ENCODE measurements at places on chromosomes 16 and 17.

DNA sequence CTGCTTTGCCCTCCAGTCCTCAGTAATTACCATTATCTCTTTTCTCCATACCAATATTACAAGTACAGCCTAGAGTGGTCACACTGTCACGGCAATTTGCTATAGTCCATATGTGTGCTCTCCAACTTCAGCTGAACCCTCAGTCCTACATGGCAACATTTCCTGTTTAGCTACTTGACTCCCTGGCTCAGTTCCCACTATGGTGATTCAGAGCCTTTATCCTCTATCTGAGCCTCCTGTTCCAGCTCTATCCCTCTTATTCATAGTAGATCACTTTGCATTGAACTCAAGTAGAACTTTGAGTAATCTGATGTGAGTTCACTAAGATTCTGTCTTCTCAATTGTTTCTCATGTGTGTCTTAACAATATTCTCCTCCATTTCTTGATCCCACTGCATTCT, 43.7 kb upstream of the GOSR1 start:
- no peak for DNase-seq

DNA sequence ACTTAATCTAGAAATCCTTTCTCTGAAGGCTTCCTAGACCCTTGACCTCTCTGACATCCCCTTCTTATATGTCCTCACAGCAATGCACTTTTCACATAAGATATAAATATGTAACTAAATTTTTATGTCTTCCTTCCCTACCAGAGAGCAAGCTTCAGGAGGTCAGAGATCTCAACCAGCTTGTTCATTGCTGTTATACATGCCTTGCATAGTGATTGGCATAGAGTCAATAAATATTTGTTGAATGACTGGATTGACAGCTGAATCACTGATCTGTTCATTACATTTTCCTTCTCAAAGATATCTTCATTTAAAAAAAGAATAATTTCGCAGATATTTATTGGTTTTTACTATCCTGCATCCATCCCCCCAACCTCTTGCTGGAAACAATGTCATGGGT, 29.5 kb downstream of the HYDIN start:
- no peak for DNase-seq

- no peak for DNase-seq
These were observed 1.0 kb upstream of the ZNF500 start for GRCh38 chr16:4767872-4768548.

DNA sequence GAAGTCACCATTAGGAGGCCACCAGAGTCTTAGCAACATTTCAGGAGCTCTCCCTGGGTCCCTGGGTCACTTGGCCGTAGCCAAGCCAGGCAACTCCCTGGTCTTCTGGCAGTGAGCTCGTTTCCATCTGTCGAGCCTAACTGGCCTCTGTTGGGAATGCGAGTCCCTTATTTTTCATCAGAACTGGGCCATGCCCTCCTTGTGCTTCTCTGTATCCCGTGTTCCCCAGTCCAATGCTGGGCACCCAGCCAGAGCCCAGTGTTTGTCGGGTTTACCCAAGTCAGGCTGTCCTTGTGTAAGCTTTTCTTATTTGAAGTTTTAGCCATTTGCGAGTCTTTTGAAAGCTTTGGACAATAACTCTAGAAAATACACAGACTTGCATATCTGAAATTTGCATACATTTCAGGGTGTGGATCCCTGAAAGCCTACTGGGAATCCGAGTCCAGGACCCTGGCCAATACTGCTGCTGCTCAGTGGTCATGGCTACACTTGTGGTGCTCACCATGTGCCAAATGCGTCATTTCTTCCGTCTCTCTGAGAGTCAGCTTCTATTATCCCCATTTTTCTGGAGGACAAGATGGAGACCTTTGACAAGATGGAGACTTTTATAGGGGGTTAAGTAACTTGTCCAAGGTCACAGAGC, 81.6 kb upstream of the LGALS9 start:
- DNase-seq = no peak

- peak; percentile 56 for DNase-seq
These were observed 527 bp downstream of the EIF5A start for GRCh38 chr17:7307686-7308624.

Measured in activated CD4-positive, CD25-positive, alpha-beta regulatory T cell (primary cell).